ENCODE measurements at places on chromosomes 5 and 9. TPM values are rescaled to one million over a fixed set of nuclear protein-coding genes. Genes with fewer than 3 reads are reported as not detected.

DNA sequence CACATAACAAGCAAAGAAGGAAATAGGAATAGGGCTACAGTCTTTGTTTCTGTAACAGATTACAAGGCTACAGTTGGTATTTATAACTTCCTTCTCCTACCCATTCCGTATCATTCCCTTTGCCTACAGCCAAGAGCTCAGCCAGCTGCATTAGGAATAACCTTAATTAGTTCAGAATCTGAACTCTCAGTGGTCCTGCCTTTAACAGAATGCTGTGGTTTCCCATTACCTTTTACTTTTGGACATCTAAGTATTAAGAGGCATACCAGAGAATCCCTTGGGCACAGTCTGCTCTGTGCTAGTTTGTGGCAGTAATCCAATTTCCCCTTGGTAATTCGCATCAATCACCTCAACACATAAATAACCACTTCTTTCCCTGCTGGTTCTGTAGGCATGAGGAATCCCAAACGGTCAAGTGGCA is 44.2 kb downstream of the PKD2L2 start:
- no peaks in the 10 kb centered on the region for H3K27me3 ChIP-seq
- peaks cover 9% of the 10 kb centered on the region for H3K36me3 ChIP-seq
- H3K4me1 ChIP-seq: no peaks in the 10 kb centered on the region
- no peak for DNase-seq
- no peak overlapping the region for H3K4me3 ChIP-seq

DNA sequence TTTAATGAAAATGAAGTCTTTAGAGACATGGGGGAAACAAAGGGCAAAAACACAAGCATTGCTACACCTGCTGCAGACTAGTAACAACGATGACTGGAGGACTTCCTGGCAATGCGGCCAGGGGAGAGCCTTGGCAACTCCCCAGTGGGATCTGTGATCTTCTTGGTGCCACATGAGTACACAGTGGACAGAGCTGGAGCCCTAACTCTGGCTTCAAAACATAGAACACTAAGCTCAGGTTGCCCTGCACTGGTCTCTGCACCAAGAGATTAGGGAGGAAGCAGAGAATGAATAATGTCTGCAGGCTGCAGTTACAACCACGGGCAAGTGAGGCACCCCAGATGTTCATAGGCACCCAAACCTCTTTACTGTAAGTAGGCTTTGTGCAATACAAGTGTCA is 91.1 kb downstream of the MRPS27 start:
- H3K4me1 ChIP-seq: peaks cover 12% of the 10 kb centered on the region
- DNase-seq: no peak
- no peak overlapping the region for H3K4me3 ChIP-seq
- no peak overlapping the region for H3K27ac ChIP-seq
- H3K27me3 ChIP-seq: no peaks in the 10 kb centered on the region
- H3K36me3 ChIP-seq: peaks cover 11% of the 10 kb centered on the region

DNA sequence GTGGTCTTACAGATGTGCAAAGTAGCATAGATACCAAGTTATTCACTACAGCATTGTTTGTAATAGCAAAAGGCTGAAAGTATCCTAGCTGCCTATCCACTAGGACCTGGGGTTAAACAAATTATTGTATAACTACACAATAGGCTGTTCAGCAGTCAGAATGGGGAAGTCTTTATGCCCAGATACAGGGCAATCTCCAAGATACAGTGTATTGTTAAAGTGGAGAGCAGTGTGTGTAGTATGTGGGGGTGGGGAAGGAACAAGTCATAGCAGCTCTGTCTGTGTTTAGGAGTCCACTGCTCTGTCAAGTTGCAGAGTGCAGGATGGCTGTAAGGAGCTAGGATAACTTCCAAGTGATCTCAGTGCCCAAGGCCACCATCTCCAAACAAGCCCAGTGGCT is 5.5 kb downstream of the PCYOX1L start:
- no peak overlapping the region for H3K4me3 ChIP-seq
- no peaks in the 10 kb centered on the region for H3K36me3 ChIP-seq
- no peak for DNase-seq

- H3K36me3 ChIP-seq: peaks cover 43% of the 10 kb centered on the region
- H3K4me3 ChIP-seq: no peak overlapping the region
These were observed 15.7 kb downstream of the SQSTM1 start for GRCh38 chr5:179836225-179837019.

GRCh38 chr5:159017786-159018185 is 81.9 kb downstream of the EBF1 start:
- H3K27me3 ChIP-seq: peaks cover 33% of the 10 kb centered on the region
- no peak overlapping the region for H3K27ac ChIP-seq
- no peak overlapping the region for H3K4me3 ChIP-seq

- DNase-seq: no peak
- no peak overlapping the region for H3K4me3 ChIP-seq
- H3K36me3 ChIP-seq: no peaks in the 10 kb centered on the region
- no peaks in the 10 kb centered on the region for H3K4me1 ChIP-seq
- H3K27ac ChIP-seq: no peak overlapping the region
These were observed 10.4 kb upstream of the MLLT3 start for GRCh38 chr9:20632705-20633104.

DNA sequence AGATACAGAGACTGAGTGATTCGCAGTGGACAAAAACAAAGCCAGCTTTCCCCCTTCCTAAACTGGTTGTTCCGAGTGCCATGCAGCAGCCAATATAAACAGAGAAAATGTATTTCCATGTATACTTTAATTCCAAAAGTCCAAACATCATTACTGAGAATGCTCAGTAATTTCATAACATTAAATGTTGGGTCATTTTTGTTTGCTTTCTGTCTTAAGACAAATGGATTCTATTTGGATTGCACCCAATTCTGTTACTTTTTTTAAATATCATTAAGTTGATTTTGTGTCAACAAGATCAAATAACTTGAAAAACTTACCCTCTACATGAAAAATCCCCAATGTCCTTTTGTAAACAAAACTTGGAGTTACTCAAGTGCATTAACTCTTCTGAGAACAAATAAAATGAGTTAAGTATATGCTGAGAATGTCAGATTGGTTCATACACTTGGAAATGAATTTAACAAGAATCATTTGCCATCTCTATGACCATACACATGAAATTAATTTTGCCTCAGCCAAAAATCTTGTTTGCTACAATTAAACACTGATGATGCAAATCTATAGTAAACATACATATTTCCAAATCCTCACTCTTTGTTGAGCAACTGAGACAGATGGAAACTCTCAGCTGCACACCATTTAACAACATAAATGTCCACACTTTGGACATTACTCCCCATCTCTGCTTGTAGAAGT is 19.4 kb downstream of the LURAP1L start:
- H3K27me3 ChIP-seq: no peaks in the 10 kb centered on the region
- no peaks in the 10 kb centered on the region for H3K4me1 ChIP-seq
- no peak overlapping the region for H3K4me3 ChIP-seq
- H3K27ac ChIP-seq: no peak overlapping the region
- no peaks in the 10 kb centered on the region for H3K36me3 ChIP-seq

GRCh38 chr9:121637713-121638220 is 13.7 kb upstream of the DAB2IP start:
- H3K27ac ChIP-seq: no peak overlapping the region
- H3K36me3 ChIP-seq: no peaks in the 10 kb centered on the region
- H3K4me1 ChIP-seq: peaks cover 16% of the 10 kb centered on the region
- H3K4me3 ChIP-seq: no peak overlapping the region
- no peaks in the 10 kb centered on the region for H3K27me3 ChIP-seq

DNA sequence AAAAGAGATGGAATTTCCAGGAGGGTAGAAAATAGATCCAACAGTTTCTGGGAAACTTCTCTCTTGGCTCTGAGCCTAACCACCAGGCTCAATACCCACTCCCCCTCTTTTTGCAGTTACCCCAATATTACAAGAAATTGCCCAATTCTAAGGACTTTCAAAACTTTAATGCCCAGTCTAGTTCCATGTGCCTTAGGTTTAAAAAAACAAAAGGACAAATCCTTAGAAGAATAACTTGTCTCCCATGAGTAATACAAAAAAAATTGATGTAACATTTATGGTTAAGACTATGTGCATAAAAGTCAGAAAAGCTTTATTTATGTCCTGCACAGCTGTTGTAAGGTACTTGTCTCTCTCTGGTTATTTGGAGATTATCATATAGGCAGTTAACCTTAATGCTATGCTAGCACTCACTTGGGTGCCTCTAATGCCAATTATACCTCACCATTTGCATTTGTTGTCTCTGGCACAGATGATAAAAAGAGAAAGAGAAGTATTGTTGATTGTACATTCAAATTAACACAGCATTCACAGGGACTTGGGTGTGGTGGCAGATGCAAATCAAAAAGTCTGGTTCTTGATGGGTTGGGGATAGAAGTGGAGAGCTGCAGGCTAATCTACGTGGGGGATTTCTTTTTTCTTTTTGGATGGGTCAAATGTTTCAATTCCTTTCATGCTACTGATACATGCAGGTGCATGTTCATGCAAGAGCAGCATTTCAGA is 159.4 kb downstream of the PIK3R1 start:
- H3K27ac ChIP-seq: no peak overlapping the region
- no peaks in the 10 kb centered on the region for H3K4me1 ChIP-seq
- no peak for DNase-seq
- no peaks in the 10 kb centered on the region for H3K27me3 ChIP-seq
- no peak overlapping the region for H3K4me3 ChIP-seq

GRCh38 chr5:41754857-41755256 is 115.4 kb downstream of the OXCT1 start:
- no peak overlapping the region for H3K27ac ChIP-seq

Gene GTF2H2C
- total RNA-seq: 65.2 TPM

All from HCT116 (cell line).